ENCODE measurements at places on chromosomes 6 and 20.

GRCh38 chr6:167745670-167746389 is 80.9 kb upstream of the AFDN start:
- DNase-seq: no peak

DNA sequence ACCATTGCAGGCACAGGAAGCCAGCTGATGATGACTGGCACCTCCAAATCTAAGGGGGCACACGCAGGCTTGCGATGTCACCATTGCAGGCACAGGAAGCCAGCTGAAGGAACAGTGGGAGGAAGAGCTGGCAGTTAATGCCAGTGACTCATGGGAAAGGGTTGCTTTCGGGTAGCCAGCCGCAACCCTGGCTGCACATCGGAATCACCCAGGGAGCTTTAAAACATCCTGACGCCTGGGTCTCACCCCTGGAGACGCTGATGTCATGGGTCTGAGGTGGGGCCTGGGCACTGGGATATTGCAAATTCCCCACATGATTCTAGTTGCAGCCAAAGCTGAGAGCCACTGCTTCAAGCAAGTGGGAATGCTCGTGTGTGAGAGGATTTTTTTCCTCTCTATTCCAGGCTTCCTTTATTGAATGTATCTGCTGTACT is 16.1 kb upstream of the CCN6 start:
- DNase-seq: no peak

DNA sequence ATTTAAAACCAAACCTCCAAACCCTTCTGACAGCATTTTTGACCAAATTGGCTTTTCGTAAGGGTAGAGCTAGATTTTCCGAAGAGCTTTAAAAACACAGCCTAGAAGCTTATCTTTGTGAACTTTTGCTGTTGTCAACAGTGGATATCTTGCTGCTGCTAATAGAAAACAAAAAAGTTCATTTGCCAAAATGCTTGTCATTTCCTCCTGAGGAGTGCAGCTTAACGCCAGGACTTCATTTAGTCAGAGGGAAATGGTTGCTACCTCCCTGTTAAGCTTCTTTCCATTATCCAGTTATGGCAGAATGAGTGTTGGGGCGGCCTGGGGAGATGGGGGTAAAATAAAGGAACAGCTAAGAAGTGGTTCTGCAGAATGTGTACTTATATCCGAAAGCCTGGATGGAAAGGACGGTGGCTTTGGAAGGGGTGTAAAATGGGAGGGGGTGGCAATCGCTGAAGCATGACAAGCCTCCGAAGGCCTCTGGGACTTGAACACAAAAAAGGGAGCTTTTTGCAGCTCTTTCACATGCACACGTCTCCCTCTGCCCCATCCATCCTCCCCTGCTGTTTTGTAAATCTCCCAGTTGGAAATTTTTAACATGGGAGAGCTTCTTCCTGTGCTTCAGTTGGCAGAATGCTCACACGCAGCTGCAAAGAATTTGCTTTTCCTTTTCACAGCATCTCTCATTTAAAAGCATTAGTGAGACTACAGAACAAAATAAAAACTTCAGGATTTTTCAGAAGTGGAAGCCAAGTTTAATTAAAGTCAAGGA is 22.5 kb downstream of the JARID2 start:
- DNase-seq: no peak

- no peak for DNase-seq
Observed at GRCh38 chr20:47984437-47984836, 199.2 kb upstream of the SULF2 start.

DNA sequence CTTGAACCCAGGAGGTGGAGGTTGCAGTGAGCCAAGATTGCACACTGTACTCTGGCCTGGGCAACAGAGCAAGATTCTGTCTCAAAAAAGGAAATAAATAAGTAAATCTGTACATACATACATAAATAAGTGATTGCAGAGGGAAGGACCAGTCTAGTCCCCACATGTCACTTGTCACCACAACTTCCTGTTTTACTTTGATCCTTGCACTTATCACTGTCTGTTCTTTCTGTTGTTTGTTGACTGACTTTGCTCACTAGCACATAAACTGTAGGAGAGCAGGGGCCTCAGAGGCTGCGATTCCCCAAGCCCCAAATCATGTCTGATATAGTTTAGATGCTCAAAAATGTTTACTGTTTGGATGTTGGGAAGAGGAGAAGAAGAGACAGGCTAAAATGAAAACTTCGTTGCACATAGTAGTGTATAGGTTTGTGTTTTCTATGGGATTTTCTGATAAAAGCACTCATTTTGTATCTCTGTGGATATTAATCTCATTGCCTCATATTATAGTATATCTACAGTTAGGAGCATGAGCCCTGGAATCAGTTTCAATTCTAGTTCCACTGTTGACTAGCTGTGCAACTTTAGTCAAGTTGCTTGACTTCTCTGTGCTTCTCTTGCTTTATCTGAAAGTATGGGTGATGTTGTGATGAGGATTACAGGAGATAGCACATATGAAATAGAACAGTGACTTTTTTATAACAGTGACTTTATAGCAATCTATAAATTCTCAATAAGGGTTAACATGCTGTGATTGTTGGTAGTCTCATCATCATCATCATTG is 165.0 kb downstream of the TBC1D7 start:
- no peak for DNase-seq

DNA sequence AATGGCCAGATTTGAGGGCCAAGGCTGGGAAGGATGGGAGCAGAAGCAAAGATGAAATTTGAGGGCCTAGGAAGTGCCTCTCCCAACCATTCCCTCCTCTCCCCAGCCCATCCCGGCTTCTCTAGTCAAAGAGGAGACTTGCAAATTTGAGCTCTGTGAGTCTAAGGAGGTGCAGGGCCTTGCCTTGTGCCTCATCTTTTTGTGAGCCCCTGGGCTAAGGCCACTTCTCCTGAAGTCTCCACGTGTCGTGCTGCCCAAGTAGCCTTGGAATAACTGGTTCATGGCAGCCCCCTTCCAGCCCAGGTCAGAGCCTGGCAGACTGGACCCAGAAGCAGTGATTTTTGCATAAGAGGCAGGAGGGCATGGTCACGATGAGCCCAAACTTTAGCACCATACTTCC is 6.7 kb downstream of the PTGIS start:
- DNase-seq: no peak

GRCh38 chr6:34714663-34715062 is 18.1 kb upstream of the ILRUN start:
- no peak for DNase-seq

DNA sequence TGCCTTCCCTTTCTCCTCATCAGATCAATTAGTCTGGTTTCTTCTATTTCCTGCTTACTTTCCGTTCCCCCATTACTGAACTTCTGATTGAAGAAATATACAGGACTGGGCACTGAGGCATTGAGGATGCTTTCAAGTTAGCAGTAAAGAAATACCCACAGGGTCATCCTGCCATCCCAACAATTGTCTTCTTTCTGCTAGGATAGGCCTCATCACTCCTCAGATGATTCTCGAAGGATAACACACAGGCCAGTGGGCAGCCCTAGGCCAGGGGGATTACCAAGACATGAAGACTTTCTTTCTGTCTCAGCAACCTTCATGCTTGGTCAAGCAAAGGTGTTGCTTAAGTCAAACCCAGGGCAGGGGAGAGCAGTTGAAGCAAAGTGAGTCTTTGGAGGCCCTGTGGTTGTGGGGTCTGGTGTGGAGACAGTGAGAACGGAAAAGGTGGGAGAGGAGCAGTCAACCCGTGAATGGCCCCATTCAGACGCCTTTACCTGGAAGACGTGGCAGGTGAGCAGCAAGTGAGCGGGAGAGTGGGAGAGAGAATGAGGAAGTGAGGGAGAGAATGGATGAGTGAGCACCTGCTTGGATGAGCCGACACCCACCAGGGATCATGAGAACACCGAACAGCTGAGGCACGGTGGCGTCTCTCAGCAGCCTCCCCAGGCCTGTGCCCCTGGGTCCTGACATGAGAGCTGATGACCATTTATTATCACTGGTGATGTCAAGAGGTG is 462.9 kb downstream of the PREX1 start:
- no peak for DNase-seq

GRCh38 chr6:73264446-73264845 is 1.4 kb upstream of the KHDC1 start:
- DNase-seq: no peak

GRCh38 chr20:62496568-62497218 is 20.9 kb upstream of the GATA5 start:
- peak; percentile 6 for DNase-seq

DNA sequence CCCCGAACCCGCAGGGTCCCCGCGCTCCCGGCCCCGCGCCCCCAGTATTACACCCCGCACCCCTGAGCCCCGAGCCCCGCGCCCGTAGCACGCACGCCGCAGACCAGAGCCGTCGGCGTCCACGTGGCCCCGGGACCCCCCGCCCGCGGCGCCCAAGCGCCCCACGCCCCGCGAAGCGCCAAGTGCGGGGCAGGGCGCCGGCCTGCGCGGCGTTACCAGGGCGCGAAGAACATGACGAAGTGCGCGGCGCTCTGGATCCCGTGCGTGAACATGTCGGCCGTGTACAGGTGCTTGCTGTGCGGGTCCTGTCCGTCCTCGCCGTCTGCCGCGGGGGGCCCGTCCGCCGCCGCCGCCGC is 312 bp downstream of the TXNDC5 start:
- DNase-seq: no peak

- no peak for DNase-seq
Observed at GRCh38 chr6:24255676-24256075, 102.2 kb downstream of the DCDC2 start.

DNA sequence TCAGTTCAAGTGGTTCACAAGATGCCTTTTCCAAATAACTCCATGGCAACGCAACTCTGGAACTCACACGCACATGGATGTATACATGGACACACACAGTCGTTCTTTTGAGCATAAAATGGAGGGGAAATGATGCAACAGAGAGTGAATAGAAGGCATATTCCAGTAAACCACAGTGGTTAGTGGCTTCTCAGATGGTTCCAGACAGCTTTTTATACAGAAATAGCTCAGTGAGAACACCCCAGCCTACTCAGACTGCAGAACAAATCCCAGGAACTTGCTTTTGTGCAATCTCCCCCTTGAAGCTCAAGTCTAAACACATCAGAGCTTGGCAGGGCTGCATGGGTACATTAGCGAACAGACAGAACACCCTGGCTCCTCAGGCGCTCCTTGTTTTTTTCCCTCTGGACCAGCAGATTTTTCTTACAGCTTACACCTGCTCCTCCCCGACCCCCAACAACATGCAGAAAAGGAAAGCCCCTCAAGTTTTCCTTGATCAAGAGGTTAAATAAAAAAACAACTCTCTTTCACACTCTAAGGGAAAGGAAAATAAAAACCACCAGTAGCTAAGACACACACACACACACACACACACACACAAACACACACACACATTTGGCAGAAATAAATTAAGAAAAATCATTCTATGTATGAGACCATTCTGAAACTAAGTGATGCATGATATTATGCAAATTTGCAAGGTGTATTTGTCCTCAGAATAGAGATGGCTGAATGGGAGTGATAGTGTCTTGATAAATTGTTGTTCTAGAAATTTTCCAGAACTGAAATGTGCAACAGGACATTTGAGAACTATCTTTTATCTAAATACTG is 51.2 kb upstream of the RANBP9 start:
- DNase-seq: no peak

GRCh38 chr6:76422511-76423213 is 350.2 kb upstream of the IMPG1 start:
- no peak for DNase-seq

DNA sequence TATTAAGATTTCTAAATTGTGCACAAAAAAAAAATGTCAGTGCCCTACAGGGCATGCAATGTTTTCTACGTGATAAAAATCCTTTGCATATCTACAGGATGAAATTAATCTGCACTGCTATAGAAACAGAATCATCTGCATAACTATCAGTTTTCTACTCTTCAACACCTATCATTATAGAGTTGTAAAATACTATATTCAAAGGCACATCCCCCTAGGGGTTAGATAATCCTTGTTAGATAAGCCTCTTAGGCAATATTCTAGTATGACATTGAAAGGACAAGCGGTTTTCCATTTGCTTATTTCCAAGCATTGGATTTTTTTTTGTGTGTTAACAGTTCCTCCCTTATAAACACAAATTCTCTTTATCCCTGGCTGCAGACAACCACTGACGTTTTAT is 98.7 kb upstream of the LAMA2 start:
- DNase-seq: no peak

DNA sequence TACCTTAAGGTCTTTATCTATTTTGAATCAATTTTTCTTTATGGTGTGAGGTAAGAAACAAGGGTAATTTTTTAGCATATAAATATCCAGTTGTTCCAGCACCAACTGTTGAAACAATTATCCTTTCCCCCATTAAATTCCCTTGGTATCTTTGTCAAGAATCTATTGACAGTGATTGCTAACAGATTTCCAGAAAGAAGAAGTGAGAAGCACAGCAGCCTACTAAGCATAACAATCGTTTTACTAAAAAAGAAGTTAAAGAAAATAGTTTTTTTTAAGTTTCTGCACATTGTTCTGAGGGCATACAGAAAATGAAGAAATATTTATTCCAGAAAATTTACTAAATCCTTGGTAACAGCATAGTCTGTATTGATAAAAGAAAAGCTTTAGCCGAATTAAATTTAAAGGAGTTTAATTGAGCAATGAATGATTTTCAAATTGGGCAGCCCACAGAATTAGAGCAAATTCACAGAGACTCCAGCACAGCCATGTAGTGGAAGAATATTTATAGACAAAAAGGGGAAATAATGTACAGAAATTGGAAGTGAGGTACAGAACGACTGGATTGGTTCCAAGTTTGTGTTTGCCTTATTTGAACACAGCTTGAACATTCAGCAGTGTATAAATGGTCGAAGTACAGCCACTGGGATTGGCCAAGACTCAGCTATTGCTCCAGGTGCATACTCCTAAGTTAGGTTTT is 97.9 kb upstream of the UST start:
- no peak for DNase-seq

GRCh38 chr6:33789550-33789895 is 593 bp upstream of the LEMD2 start:
- DNase-seq: no peak
